ENCODE measurements at places on chromosomes 6 and 20.

DNA sequence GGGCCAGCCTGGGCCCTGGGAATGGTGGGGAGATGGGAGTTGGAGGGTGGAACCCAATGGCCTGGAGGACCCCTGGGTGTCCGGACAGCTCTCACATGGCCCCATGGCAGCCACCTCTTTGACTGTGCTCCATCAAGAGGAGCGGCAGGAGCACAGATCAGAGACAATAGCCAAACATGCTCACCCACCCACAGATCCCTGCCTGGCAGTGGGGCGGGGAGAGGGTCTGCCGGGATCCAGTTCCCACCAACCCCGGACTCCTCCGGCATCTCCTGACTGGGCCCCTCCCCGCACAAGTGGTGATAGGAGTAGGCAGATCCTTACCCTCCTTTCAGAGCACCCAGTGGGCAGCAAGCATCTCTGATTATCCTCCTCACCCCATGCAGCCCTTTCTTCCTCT lies 31.9 kb upstream of the MRPS18A start:
- no peak for DNase-seq

DNA sequence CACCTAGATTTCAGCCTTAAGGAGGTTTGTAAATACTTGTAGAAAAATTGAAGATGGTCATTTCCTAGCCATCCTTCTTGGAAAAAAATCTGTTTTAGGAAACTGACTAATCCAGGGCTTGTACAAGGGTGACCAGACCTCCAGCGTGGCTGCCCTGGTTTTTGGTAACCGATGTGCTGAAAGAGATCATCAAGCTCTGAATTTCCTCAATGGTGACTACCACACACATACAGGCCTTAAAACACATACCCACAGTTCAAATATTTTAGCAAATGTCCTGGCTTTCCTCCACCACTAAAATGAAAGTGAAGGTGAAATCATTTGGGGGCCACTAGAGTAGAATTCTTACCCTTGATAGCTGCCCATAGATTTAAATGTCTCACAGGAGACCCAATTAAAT lies 215.3 kb upstream of the SUPT3H start:
- no peak for DNase-seq

DNA sequence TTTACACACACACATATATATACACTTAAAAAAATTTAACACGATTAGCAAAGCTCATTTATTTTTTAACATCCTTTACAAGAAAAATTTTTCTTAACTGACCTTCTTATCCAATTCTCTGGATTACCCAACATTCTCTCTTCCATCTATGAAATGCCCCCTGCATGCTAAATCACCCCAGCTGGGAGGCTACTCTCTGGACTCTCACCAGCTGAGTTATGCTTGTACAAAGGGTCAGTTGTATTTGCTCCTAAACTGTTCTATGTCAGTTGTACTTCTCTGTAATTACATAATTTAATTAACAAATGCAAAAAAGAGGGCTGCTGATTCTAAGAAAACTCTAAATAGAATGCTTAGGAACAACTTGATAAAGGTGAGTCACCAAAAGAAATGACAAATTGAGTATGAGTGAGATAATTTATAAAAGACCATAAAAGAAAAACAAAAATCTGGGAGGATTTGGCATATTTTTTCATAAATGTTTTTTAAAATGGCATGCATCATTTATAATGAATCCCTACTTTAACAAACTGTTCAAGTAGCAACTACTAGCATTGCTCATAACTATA lies 120.5 kb downstream of the KIF13A start:
- no peak for DNase-seq

DNA sequence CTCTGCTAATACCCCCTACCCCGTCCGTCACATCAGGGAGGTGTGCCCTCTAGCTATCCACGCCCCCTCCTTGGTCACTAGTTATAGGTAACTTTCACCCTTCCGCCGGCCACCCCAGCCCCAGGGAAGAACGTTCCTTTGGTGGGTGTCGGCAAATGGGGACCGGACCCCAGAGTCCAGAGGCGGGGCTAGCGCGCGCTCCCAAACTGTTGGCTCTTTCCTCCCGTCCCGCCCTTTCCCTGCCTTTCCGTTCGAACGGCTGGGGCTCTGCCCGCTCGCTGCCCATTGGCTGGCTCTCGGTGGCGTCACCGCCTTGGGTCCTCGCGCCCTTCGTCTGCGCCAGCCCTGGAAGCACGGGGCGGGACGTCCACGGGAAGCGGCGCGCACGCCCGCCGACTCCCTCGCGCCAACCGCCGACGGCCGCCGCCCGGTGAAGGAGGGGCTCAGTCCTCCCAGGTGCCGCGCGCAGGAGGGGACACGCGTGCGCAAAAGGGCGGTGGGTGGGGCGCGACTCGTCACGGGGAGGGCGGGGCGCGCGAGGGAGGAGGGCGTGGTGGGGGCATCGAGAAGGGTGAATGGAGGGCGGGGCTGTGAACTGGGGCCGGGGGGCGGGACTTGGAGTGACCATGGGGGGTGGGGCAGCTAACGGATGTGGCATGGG lies 634 bp upstream of the PHF1 start:
- DNase-seq: peak; percentile 95

DNA sequence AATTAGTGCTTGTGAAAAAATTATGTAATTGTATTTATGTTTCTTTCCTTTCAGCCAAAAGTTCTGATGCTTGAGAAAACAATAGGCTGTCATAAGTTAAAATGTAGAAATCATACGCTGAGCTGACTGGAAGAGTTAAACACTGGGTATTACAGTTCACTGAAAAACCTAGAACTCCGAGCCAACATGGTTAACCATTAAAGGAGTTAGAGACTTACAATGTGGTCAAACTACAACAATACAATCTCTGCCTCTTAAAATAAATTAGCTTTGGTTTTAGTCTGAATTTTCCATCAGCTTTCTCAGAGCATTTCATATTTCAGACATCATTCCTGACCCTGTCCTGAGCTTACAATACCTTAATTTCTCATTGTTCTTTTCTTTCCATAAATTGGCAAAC lies 91.0 kb downstream of the COL12A1 start:
- no peak for DNase-seq

DNA sequence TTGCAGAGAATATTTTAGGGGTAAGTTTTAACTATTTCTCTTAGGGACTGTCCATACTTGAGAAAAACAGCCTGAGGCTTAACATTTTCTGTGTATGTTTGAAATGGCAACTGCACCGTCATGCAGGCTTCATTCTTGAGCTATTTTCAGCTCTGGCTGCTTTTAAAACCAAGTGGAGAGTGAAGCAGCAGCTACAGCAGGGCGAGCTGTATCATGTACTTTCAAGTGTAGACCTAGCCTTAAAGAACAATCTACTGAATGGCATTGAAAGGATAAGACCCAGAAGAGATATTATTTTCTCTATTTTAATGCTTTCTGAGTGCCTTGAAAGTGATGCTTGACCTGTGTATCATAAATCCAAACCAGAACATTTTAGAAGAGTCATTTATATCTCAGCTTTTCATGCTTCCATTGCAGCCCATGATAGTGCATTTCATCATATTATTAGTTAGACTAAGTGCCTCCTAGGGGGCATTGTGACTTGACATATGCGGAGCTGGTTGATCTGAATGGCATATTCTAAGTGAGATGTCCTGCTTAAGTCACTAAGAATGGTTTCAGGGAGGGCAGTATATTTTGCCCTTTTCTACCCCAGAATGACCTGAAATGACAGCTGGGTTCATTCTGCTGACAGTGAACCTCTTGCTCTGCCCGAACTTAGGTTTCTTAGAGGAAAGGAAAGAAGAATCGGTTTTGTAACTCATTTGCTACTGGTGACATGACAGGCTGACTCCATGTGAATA lies 85.3 kb downstream of the NKAIN2 start:
- DNase-seq: no peak

- no peak for DNase-seq
Observed at GRCh38 chr20:15584507-15584906, 988.7 kb downstream of the KIF16B start.

- no peak for DNase-seq
Observed at GRCh38 chr6:122154912-122155575, 244.4 kb upstream of the HSF2 start.

GRCh38 chr20:56629464-56630085 lies 469 bp downstream of the TFAP2C start:
- DNase-seq: no peak

GRCh38 chr20:32326504-32326845 lies 31.7 kb upstream of the ASXL1 start:
- DNase-seq: no peak

- DNase-seq: no peak
Observed at GRCh38 chr20:25623225-25623735, 534 bp downstream of the NANP start.

DNA sequence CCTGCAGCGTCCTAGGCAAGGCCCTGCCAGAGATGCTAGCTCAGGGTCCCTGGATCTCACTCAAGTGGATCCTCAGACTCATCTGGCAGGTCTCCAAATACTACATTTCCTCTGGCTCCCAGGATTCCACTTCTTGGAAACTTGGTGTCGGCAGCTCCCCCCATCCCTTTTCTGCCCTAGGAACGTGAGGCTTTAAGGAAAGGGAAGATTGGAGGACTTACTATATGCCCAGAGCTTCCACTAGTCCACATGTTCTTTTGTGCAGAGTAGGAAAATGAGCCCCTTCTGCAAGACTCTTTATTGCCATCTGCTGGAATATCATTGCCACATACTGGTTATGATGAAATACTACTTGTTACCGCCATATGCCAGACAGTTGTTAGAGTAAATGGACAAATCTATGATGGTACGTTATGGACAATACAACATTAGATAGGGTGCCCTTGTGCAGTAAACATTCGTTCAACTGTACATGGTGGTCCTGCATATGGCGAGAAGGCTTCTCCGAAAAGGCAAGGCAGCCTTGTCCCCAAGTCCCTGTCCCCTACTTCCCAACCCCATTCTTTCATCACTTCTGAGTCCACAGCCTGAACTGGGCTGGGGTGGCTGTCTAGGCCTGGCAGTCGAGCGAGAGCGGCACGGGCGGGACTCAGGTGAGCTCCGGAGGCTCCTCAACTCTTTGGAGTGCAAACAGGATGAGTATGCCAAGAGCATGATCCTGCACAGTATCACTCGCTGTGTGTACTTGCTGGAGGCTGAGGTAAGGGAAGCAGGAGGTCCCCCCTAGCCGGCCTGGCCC lies 780 bp downstream of the ARMC12 start:
- DNase-seq: peak; percentile 74

DNA sequence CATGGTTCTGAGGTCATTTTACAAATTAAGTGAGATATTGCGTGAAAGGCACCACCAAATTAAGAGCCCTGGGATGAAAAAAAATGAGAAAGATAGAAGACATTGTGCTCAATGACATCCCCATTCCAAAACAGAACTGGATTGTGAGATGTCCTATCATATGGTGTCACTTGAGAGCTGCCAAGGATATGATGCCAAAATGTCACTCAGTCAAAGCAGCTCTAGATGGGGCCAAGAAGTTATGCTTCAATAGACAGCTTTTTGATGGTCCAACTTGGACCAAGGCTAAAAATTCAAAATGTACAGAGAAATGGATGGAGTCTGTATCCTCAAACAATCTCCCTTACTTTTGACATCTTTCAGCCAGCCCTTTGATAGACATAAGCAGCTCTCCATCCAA lies 180.8 kb downstream of the UST start:
- no peak for DNase-seq

DNA sequence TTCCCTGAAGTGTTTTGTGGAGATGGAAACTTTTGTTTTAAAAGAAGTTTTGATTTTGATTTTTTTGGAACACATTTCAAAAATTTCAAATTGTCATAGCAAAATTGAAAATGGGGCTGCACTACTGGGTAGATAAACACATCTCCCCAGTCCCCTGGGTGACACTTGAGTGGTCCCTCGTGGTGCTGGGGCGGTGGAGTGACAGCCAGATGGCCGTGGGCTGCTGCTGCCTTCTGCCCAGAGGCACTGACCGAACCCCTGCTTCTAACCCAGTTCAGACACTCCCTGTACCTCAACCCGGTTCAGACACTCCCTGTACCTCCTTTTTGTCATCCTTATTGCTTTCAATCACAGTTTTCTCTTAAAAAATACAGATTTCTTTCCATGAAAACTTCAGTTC lies 69.9 kb upstream of the SYNJ2 start:
- DNase-seq: no peak

DNA sequence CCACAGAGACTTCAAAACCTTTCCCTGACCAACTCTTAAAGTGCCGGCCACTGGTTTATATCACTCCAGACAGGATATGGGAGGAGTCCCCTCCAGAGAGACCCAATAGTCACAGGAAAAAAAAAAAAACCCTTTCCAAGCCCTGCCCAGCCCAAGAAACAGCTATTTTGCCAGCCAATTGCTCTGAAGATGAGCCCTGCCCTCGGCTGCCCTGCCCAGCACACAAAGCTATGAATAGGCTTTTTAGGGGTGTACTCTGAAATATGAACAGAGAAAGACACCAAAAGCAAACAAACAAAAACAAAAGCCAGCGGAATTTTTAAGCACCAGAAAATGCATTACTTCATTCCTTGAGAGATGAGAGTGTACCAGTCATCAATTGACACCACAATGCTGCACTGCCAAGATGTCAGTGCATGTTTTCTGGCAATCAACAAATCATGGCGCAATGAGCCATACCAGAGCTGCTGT lies 275.1 kb downstream of the C6orf118 start:
- no peak for DNase-seq

DNA sequence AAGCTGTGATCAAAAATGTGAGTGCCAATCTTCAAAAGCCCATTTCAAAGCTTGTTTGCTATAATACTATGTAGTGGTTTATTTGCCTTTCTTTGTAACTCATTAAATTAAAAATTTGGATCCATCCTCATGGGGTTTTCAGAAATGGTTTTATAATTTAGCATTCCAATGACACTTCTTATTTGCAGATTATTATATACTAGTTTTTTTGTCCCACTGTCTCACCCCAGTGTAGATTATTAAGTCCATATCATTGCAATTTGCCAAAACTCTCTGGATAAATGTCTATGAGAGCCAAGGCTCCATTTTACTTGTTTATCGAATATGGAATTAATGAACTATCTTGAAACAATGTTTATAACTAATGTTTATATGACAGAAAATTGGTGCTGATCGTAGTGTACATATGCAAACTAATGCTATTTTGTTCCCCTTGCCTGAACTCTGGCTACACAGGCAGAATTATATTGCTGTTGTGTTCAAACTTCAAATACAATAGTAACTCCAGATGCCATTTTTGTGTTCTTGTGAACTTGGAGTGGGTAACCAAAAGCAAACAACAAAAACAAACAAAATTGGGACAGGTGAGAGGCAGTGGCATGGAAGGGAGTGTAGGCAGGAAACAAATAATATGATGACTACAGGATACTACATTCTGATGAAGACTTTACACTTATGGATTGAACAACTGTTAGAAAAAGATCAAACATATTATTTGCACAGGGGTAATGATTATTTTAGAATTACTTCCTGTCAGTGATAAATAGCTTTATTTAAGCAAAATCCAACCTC lies 307.1 kb upstream of the FLRT3 start:
- DNase-seq: no peak
